HT1080 (cell line): ENCODE measurements at places on chromosomes 1 and 21. TPM values are rescaled to one million over a fixed set of nuclear protein-coding genes. Genes with fewer than 3 reads are reported as not detected.

Gene OPTC
- total RNA-seq, result not detected in 2 replicates

Gene DRAM2
- total RNA-seq, result 17.2 and 24.7 TPM in 2 replicates

Gene RNF186
- not detected in 2 replicates for total RNA-seq

DNA sequence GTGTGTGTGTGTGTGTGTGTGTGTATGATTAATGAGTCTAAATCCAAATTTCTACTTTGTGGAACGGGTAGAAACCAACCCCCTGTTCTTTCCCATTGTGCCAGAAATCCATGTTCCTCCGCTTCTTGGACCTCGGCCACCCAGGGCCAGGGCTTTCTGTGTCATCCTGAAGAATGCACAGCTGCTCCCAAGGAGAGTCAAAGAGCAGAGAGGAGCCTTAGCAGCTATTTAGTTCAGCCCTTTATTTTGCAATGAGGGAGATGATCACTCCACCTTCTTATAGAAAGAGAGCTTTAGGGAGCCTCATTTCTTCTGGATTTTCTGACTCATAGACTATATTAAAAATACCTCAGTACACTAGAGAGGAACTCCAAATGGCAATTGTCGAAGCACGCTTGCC lies 489.3 kb upstream of the VAMP3 start:
- DNase-seq, result no peak

DNA sequence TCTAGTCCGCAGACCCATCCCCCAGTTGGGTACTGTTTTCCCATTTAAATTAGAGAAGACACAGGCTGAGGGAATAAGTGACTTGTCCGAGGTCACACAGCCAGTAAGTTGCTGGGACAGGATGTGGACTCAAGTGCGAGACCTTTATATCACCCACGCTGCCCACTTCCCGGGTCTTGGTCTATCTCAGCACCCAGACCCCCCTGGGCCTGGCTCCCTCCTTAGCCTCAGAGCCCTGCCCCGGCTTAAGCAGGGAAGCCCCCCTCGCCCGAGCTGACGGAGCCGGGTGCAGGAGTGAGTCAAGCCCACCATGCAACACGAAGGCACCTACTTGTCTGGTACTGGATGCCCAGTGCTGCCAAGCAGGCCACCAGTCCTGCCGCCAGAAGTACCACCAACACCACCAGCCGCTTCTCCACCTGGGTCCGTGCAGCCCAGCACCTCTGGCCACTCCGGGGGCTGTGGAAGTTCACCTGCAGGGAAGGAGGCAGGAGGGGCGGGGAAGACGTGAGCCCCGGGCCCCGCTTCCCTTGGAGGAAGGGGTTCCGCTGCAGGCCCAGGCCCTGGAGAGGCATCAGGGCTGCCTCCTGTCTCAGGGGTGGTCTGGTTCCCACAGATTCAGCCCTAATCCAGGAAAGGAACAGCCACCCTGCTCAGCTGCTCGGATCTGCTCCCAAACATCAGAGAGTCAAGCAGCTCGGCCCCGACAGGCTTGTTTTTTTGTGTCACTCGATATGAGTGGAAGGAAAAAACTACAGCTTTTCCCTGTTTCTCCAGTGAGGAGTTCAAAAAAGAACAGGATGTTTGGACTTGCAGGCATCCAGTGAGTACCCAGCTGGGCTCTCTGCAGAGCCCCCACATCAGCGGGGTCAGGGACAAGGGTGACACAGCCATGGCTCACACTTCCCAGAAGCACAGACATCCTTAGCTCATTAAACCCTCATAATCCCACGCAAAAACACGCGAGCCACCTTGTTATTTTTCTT lies 11.1 kb downstream of the ECE1 start:
- no peak for DNase-seq

- no peak for DNase-seq
Measured at GRCh38 chr1:39675220-39675619, 3.3 kb upstream of the NT5C1A start.
